Stimulated activated CD4-positive, alpha-beta T cell treated with anti-CD3 and anti-CD28 coated beads, Interleukin-1b, Interleukin-23, amount 100 ng/mL, for 1 hour (primary cell): ENCODE measurements at places on chromosomes 13 and 19.

DNA sequence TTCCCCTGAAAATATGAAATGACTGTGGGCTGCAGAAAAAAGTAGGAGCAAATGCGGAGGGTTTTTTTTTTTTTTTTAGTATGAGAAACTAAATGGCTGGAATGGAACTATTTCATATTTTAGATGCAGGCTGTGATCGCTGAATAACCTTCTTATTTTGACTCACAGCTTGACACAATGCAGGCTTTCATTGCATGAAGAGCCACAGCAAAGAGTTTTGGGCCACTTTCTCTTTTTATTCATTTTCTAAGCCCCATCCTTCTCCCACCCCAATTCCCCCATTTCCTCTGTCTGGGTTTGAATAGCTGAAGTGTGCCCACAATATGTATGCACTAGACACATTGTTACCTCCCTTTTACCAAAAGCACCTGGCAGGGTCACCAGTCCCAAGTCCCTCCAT lies 125.9 kb downstream of the COG6 start:
- no peak for DNase-seq

DNA sequence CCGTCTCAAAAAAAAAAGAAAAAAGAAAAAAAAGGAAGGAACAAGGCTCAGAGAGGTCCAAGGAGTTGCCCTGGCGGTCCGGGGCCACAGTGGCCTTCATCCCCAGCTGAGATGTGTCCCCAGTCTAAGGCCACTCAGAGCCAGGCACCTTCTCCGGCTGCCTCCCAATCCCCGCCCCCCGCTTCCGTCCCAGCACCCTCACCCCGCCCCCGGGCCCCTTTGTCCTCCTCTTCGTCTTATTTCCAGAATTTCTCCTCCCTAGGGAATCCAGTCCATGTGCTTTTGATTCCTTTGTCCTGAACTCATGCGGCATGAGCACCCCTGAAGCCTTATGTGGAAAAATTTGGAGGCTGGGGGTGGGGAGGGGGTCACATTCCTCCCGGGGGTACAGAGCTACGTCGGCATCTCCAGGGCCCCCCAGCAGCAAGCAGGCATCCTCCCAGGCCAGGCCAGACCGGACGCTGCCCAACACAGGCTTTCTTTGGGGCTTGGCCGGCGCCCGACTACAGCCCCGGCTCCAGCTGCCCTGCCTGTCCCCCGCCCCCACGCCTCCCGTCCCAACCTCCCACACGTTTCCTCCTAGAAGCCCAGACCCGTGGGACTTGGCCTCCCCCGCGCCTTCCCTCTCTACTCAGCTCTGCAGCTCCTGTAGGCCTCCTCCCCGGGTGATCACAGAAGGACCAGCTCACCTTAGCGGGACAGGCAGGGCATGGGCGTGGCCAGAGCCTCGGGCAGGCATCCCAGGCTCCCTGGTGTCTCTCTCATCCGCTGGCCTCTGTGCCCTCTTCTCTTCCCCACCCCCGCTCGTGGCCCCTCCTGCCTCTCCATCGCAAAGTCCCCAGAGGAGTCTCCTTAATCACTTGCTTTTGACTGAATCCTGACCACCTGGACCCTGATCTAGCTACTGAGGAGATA lies 17.8 kb upstream of the ADGRE5 start:
- no peak for DNase-seq

GRCh38 chr19:56347163-56347778 lies 32.6 kb upstream of the ZSCAN5A start:
- no peak for DNase-seq

DNA sequence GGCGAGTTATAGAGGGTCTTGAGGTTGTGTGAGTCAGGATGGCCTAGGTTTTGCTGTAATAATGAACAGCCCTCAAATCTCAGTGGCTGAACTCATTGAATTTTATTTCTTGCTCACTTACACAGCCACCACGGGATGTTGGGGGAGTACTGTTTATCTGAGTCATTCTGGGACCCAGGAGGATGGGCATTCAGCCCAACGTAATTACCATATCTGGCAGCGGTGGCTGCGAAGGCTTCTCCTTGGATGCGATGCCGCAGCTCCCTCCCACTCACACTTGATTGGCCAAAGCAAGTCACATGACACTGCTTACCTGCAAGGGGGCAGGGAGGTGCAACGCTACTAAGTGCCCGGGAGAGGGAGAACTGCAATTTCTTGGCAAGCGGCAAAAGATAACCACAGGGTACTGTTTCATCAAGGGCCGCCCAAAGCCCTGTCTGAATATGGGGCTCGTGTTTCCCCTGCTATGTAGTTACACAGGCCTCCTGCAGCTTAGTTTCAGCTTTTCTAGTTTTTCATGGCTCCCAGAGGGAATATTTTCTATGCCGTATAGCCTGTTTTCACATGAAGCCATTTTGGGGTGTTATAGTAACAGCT lies 19.9 kb downstream of the ZSWIM9 start:
- DNase-seq, result no peak

DNA sequence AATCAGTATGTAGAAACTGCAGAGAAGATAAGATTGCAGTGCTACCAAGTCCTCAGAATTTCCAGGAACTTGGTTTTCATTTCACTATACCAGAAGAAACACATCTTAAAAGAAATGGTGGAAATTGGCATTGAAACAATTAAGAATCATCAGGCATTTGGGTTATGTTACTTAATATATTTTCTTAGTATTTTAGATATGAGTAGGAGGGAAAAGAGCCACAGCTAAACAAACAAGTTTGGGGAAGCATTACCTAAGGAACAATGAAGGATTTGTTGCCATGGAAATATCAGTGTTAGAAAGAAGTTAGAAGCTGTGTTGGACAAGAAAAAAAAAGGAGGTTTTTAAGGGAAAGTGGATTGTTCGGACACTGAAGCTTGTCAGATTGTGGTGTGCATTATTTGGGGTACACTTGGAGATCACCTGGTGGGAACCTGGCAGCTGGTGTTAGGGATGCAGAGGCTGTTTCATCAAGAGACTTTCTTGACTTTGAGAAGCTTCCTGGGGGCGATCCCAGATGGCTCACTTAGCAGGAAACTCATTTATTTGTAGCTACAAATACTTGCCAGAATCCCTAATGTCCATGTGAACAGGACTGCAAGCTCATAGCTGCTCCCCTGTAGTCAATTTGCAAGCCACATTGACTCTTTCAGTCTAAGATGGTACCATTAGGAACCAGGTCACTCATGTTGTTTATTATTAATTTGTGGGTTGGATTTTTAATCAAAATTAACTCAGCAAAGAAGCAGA lies 246.7 kb downstream of the RFC3 start:
- no peak for DNase-seq

DNA sequence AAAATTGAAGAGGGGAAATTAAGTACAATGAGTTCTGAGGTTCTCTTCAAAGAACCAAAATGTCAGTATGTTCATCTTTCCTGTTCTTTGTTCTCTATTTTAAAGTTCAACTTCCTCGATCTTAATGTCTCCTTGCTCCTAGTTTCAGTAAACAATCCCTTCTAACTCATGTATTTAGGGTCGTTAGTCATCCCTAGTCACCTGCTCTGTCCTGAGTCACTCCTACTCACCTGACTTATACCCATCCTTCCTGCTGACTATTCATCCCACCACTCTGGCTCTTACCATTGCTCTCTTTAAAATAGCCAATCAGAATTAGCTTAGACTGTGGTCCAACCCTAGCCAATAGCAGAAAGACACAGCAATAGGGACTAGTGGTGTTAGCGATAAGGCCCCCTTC lies 24.3 kb downstream of the ZNF90 start:
- no peak for DNase-seq

GRCh38 chr19:40524133-40524549 lies 52.5 kb upstream of the SHKBP1 start:
- no peak for DNase-seq

GRCh38 chr19:19687090-19687489 lies 18.5 kb downstream of the ZNF101 start:
- no peak for DNase-seq

DNA sequence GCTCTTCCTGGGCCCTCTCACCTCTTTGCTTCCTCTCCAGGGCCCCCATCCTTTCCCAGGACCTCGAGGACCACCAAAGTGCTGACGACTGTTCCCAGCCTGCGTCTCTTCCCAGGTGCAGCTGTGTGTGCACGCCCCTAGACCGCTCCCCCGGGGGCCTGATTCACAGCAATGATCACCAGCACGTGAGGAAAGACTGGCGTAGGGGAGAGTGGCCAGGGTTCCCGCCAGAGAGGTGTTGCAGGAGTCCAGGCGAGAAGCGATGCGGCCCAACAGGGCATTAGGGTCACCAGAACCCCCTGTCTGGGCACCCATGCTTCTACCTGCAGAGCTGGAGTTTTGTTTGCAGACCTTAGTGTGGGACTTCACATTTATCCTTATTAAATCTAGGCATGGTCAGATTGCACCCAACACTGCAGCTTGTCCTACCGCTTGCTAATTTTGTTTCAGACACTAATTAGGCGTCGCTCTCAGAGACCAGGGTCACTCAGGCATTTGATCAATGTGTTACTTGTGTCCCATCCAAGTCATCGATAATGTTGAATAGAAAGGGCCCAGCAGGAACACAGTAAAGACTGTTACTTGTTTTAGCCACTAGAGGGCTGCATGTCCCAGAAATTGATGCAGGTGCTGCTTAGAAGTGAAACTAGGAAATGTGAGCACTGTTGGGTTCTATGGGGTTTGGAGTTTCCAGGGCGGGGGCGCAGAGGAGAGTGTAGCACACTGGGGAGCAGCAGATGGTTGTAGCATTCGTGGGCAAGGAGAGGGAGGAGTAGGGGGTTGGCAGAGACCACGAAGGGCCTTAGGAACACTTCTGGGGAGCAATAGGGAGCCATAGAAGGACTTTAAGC lies 53.2 kb downstream of the CDADC1 start:
- peak; percentile 41 for DNase-seq

- DNase-seq, result no peak
These were observed 47.4 kb upstream of the TUBGCP3 start for GRCh38 chr13:112635323-112635722.

DNA sequence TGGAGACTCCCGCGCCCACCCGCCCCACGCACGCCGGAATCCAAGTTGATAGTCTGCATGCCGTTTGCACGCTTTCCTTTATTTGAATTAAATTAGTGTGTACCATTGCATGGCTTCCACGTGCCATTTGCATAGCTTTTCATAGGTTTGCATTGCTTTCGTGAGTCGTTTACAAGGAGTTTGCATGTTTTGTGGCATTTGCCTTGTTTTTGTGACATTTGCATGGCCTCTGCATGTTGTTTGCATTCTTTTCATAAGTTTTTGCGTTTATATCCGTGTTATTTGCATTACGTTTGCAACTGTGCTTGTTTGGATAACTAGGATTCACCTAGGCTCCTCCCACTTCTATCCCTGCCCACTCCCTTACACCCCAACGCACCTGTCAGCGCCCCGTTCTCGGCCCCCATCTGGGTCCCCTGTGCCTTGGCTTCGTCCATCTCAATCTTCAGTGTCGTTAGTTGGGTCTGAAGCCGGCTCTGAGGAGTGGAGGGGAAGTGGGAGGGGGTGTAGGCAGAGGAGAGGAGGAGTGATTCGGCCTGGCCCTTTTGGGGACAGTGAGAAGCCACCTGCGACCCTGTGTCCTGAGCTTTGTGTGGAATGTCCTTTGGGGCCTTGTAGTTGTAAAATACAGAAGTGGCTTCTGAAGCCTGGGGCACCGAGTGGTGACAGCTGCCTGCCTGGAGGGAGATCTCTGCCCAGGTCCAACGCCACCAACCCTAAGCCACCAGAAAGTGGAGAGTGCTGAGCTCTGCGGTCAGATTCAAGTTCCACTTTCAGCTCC lies 2.4 kb downstream of the CCDC194 start:
- no peak for DNase-seq

- no peak for DNase-seq
These were observed 6.0 kb downstream of the PCDH8 start for GRCh38 chr13:52842441-52842840.

- DNase-seq, result no peak
These were observed 53.2 kb upstream of the ZNF536 start for GRCh38 chr19:30318936-30319335.

DNA sequence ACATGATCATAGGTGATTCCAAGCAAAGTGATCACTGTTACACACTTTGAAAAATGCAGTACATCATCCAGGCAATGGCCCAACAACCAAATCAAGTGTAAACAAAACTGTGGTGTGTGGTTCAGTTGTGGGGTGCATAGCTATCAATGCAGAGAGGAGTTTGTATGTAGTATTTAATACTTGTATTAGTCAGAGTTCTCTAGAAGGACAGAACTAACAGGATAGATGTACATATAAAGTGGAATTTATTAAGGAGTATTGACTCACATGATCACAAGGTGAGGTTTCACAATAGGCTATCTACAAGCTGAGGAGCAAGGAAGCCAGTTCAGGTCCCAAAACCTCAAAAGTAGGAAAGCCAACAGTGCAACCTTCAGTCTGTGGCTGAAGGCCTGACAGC lies 249.3 kb upstream of the HTR2A start:
- DNase-seq, result no peak

GRCh38 chr19:40280608-40281221 lies 4.4 kb downstream of the AKT2 start:
- DNase-seq, result no peak

GRCh38 chr19:49924004-49924880 lies 4.8 kb upstream of the ATF5 start:
- DNase-seq, result no peak

DNA sequence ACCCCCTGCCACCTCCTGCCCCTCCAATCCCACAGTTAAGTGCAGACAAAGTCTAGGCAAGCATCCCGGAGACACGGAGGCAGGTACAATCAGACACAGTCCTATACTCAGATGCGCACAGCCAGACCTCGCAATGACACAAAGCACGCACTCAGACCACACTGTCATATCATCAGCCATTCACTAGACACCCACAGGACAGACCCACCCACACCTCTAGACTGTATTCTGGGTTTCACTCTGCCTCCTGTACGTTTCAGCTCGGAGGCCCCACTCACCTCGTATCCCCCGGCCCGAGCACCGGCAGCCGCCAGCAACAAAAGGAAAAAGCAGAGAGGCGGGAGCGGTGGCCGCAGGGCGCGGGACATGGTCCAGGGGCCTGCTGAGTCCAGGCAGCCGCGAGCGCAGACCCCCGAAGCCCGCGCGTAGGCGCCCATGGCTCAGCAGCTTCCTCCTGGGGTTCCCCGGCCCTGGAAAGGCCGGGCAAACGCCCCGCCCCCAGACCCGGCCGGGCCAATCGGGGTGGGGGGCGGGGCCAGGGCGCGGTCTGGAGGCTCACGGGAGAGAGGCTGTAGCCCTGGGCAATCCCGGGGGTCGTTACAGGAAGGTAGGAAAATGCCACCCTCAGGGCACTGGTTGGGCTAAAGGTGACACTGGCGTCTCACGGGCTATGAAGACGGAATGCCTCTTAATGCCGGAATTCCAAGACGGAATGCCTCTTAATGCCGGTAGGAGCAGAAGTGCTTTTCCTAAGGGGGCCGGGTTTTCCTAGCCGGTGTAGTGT lies at the start of the genes MAN2B1 and WDR83:
TSS of gene MAN2B1 (minus strand) at position 478 of the 784 bp plus-strand sequence. CDS start at position 437, 41 bp downstream.
TSS of gene WDR83 (plus strand) at position 543 of the 784 bp plus-strand sequence. CDS start 2,984 bp downstream, outside the sequence.
- peak; percentile 78 for DNase-seq
